KG1 (cell line): ENCODE measurements at places on chromosomes 2 and 18.

- DNase-seq: no peak
These were observed 8.0 kb downstream of the CD8A start for GRCh38 chr2:86782748-86783147.

DNA sequence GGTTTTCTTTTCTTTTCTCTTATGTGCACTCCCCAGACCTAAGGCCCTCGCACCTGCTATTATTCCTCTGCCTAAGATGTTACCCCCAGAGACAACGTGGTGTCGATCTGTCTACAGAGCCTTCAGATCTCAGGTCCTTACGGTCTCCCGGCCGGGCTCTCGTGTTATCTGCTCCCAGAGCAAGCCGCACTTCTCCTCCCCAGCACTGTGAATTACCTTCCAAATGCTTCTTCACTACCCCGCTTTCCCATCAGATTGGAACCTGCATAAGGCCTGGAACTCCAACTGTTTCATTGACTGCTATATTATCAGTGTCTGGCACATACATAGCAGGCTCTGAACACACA, 71.2 kb upstream of the ODC1 start:
- no peak for DNase-seq

DNA sequence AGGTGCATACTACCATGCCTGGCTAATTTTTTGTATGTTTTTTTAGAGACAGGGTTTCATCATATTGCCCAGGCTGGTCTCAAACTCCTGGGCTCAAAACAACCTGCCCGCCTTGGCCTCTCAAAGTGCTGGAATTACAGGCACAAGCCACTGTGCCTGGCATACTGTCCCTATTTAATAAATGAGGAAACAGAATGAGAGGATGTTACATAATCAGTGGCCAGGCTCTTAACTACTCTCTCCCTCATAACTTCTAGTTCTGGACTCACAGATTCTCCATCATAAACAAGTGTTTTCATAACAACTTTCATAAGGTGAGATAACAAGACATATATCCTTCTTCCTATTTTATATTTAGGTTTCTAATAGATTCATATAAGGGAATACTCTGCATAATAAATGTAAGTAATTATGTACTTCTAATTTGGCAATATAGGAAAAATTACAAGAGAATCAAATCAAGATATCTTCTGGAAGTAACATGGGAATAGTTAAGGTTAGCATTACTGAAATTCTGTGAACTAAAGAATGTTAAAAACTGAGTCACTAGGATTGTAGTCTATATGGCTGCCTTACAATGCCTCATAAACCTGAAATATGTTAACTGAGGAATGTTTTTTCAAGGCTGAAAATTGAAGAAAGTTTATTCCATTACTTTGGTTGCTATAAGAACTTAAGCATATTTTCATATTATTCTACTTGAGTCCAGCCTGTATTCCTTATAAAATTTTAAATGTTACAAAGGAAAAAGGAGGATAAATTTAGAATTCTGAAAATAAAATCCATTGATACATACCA, 71.3 kb downstream of the SLC25A12 start:
- no peak for DNase-seq

- DNase-seq: peak; percentile 11
These were observed 48.0 kb downstream of the SERPINB8 start for GRCh38 chr18:64017870-64018269.

GRCh38 chr18:63477968-63478367, 1.2 kb downstream of the SERPINB5 start:
- DNase-seq: no peak

- no peak for DNase-seq
These were observed 1096.8 kb upstream of the GYPC start for GRCh38 chr2:125559186-125559585.

GRCh38 chr2:39476524-39476923, 39.4 kb upstream of the MAP4K3 start:
- no peak for DNase-seq

DNA sequence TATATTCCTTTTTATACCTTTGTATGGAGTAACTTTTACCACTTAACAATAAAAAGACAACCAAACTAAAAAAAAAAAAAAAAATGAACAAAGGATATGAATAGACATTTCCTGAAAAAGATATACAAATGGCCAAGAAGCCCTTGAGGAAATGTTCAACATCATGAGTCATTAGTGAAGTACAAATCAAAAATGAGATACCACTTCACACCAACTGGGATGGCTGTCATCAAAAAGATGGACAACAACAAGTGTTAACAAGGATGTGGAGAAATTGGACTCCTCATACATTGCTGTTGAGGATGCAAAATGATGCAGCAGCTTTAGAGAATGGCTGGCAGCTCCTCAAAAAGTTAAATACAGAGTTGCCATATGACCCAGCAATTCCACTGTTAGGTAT, 22.6 kb upstream of the SCYGR2 start:
- DNase-seq: no peak

- no peak for DNase-seq
These were observed 121.8 kb downstream of the MEMO1 start for GRCh38 chr2:31889044-31889443.

GRCh38 chr2:8743261-8743660, 61.4 kb downstream of the ID2 start:
- no peak for DNase-seq

GRCh38 chr2:224887141-224887540, 155.1 kb downstream of the DOCK10 start:
- no peak for DNase-seq

GRCh38 chr2:26466662-26467310, 11.1 kb downstream of the OTOF start:
- no peak for DNase-seq

DNA sequence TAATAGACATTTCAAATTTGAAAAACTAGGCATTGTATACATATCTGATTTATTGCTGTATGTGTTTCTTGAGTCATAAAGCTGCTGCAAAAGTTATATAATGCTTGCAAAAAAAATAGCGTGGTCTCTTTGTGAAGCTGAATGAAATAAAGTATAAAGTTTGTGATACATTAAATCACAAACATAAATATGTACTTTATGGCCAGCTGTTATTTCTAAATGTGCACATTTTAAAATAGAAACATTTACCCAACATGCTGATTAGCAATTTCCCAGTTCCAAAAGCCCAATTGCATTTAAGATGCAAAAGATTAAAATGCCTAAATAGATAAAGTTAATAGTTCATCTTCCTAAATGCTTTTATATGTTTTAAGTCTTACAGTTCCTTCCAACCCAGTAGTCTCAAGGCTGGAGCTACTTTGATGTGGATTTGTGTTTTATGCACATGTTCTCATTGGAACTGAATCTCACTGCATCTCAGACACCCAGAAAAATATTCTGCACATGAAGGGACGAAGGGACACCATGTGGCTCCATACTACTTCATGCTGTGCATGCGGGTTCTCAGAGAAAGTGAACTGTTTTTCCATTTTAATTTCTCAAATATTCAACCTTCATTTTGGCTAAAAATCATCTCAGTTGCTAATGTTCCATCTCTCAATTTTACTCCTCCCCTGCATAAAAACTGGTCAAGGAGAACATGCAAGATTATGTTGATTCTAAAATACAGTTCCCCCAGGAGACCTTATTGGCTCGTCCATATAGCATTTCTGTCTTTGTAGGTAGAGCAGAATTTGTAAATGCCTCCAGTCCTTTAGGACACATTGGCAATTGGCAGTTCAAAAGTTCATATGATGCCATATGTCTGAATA, 304.6 kb downstream of the MTX2 start:
- DNase-seq: no peak

- no peak for DNase-seq
These were observed 104.3 kb downstream of the TTC27 start for GRCh38 chr2:32732120-32732519.

- no peak for DNase-seq
These were observed 289.7 kb downstream of the CCDC85A start for GRCh38 chr2:56473524-56473923.
